ENCODE measurements at places on chromosomes 5 and 9.

DNA sequence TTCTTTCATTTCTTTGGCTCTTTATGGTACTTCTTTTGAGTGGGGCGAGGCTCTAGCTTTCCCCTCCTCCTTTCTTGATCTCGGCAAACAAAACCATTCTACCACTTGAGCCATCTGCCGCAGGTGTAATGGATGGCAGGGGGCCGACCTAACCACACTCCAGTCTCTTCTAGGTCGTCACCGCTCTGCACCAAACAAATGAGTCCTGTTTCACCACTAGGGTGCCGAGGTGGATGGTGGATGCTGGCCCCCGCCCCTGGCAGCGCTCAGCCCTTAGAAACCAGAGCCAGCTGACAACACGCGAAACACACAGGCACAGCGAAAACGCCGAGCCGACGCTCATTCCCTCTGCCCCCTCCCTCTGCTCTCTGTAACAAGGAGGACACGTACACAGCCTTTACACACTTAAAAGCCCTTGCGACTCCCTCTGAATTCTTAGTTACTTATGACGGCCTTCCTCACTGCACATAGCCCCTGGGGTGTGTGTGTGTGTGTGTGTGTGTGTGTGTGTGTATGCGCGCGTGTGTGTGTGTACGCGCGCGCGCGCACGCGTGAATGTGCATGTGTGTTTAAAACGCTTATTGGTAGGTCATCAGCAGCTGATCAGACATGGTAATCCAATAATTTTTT, 199.4 kb downstream of the MEF2C start:
- DNase-seq: no peak

- DNase-seq: no peak
Measured at GRCh38 chr5:62569470-62569869, 9.1 kb upstream of the LRRC70 start.

GRCh38 chr9:31045810-31046209, 1338.6 kb upstream of the ACO1 start:
- no peak for DNase-seq

GRCh38 chr5:158434749-158435148, 575.8 kb upstream of the CLINT1 start:
- DNase-seq: no peak

DNA sequence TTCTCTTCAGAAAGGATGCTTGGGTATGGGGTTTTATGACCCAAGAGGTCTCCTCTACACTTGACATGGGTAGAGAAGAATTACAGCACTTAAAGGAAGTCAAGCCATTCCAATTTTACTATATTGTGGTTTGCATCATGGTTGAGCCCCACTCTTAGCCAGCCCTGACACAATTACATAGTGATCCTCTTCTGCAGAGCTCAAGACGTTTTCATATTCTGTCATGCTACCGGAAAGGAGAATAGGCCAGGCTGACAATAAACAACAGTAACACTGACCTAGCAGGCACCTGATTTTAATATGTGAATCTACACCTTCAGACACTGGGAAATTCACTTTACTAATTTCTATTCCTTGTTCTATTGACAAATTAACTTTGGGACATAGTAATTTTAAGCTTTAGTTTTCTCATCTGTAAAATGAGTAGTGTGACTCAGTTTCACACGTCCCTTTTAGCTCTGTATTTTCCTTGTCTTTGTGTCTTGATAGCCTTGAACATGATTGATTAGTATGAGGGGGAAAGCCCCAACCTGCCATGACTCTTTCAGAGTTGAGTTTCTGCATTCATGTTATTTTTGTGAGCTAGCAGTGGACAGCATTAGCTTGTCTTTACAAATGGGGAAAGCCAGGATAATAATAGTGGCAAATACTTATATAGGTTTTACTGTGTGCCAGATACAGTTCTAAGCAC, 83.8 kb downstream of the SV2C start:
- no peak for DNase-seq
